ENCODE measurements at places on chromosomes 3 and 15.
A peak's percentile ranks its signal among the peaks of the same experiment; 100 is the strongest.

GRCh38 chr3:65472501-65472900, 566.2 kb downstream of the MAGI1 start:
- no peak for DNase-seq

GRCh38 chr3:5840056-5840455, 652.5 kb downstream of the EDEM1 start:
- DNase-seq = no peak

- DNase-seq = no peak
Observed at GRCh38 chr15:48924528-48925393, 39.0 kb downstream of the SHC4 start.

GRCh38 chr15:48153526-48153925, 24.6 kb downstream of the MYEF2 start:
- DNase-seq = no peak

- DNase-seq = no peak
Observed at GRCh38 chr15:50953302-50953701, 44.8 kb downstream of the AP4E1 start.

- DNase-seq = no peak
Observed at GRCh38 chr15:81312790-81313543, 11.0 kb downstream of the STARD5 start.

DNA sequence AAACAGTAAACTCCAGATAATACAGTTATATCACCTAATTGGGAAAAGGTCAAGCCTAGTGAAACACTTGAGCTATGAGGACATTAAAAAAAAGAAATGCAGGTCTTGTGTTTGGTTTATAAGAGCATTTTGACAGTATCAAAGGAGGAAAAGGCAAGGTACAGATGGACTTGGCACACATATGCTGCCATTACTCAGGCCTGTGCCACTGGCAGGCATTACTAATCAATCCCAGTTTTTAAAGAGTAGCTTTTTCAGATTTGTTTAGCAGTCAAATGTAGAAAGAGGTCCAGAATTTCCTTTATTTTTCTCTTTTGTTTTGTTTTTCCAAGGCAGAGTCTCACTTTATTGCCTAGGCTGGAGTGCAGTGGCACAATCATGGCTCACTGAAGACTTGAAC, 38.9 kb downstream of the MDFIC2 start:
- DNase-seq = no peak

DNA sequence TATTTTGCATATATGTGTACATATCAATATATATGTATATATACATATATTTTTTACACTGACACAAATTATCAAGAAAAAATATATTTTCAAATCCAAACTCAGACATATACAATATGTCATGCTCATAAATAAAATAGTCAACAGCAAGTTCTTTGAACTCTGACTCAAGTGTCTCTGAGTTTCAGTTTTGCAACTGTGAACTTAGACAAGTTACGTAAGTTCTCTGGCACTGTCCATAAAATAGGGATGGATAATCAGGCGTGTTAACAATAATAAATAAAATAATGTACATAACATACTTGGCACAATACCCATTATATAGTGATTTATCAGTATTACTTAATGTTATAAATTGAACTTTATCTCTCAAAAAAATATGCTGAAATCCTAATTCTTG, 12.1 kb upstream of the XRN1 start:
- DNase-seq = no peak

DNA sequence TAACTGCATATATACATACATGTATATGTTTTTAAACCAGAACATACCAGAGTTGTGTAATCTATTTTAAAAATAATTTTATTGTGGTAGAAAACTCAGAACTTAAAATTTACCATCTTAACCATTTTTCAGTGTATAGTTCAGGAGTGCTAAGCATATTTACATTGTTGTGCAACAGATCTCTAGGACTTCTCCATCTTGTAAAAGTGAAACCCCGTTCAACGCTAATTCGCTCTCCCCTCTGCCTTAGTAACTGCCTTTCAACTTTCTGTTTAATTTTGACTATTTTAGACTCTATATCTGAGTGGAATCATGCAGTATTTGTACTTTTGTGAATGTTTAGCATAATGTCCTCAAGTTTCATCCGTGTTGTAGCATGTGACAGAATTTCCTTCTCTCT, 51.8 kb upstream of the SSR3 start:
- DNase-seq = no peak

DNA sequence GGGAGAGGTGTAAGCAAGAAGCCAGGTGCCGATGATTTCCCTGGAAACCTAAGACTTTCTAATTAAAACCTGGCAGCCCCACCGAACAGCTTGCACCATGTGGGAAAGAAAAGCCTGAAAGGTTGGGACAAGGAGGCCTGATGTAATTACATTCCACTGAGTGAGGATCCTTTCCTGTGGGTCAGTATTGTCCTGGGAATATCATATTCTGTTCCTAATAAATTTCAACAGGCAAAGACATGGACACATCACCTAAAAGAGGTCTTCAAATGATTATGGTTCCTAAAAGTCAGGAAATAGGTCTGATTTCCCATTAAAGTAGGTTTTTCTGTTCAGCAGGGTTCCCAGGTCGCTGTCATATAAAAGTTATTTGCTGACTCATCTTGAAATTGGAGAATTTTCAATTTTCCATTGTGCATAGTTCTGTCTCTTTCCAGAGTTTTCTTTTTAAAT, 58.5 kb downstream of the DUT start:
- no peak for DNase-seq

GRCh38 chr3:12662593-12663400, 1.1 kb downstream of the RAF1 start:
- DNase-seq = peak; percentile 1

DNA sequence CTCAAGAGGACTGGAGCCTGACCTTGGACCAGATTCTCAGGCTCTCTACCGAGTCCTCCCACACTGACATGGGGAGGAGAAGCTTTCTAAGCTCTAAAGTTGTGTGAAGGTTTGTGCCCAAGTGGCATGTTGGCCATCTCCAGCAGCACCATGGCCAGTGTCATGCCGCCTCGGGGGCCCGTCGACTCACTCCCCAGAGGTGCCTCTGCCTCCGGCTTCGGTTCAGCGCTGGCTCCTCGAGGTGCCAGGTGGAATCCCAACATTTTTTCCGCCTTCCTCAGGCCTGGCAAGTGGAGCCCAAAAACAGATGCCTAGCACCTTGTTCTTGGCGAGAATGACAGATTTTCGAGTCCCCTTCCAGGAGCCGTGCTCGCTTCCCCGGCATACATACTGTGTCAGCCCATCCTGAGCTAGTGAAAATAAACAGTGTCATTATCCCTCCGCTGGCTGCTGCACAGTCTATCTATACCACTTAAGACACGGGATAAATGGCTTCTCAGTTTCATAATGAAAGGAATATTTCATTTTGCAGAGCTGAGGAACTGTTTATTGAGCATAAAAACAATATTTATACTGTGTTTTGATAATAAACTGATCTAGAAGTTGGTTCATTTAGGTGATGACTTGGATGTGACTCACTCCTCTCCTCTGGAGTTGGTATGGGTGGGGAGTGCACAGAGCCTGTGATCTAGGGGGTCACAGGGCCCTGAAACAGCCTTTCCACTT, 328.5 kb upstream of the TLE3 start:
- DNase-seq = no peak

GRCh38 chr15:90895571-90896117, 7.5 kb upstream of the MAN2A2 start:
- no peak for DNase-seq

DNA sequence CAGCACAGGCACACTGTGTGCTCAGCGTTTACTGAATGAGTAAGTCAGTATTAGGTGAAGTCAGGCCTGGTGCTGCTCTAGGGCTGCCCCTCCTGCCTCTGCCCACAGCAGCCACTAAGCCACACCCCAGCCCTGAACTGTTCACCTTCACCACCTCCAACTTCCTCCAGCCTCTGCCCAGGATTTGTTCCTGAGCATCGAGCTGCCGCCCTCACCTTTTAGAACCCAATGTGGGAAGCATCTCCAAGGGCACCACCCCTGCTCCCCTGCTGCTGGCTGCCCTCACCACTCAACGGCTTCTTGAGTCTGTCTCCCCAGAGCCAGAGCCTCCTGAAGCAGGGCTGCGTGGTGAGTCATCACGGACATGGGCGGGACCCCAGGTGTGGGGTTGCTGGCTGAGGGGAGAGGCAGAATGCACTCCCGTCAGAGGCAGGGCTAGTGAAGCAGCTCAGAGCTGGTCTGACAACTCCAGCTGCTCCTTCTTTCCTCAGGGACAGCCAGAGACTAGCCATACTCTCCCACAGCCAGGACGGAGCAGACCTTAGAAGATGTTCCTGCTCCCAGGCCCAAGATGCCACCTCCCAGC, 5.8 kb downstream of the HYAL2 start:
- peak; percentile 72 for DNase-seq

- no peak for DNase-seq
Observed at GRCh38 chr3:155631323-155632019, 113.4 kb downstream of the PLCH1 start.

GRCh38 chr3:188323067-188323842, 169.3 kb downstream of the LPP start:
- no peak for DNase-seq

DNA sequence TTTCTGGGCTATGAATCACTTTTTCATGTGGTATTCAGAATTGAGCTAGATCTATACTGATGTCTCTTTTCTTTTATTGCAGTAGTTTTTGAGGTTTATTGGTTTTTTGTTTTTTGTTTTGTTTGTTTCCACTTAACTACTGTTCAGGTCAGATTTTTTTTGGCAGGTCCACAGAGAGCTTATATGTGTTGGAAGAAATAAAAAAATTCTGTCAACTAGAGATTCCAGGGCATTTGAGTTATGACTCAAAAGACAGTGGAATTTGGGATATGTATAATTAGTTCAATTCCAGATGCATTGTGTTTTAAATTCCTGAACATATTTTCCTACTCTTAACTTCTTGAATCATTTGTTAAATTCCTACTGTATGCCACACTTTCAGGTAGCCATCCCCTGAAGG, 727.2 kb downstream of the SI start:
- DNase-seq = no peak

DNA sequence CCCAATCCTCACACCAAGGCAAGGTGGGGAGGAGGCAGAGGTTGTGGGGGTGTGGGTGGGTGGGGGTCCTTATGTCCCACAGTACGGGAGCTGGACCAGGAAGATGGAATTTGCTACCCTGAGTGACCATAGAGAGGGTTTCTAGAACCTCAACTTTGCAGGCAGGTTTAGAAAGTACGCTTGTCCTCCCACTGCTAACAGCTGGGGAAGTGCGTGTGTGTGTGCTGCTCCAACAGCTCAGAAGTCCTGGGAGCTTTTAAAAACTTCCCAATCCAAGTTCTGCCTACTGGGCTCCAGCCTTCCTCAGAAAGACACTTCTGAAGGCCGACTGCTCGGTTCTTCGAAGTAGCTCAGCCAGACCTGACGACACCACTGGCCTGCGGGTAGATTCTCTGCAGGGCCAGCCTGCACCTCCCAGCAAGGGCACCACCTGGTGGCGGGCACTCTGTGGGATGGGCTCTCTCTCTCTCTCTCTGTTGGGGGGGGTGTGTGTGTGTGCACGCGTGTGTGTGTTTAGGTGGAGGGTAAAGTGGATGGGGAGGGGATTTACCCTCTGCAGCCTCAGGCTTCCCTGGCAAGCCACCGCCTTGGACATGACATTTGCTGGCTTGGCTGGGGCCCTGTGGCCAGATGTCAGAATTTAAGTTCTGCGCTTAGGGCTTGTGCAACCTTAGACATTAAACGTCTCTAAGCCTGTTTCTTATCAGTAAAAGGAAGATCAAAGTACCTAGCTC, 15.6 kb downstream of the TMEM158 start:
- peak; percentile 61 for DNase-seq

- DNase-seq = no peak
Observed at GRCh38 chr3:94304954-94305353, 242.1 kb downstream of the NSUN3 start.

- no peak for DNase-seq
Observed at GRCh38 chr3:102238362-102238761, 196.5 kb upstream of the ZPLD1 start.

- DNase-seq = no peak
Observed at GRCh38 chr3:192422997-192423342, 304.4 kb downstream of the FGF12 start.

- no peak for DNase-seq
Observed at GRCh38 chr3:23201154-23201838, 1.8 kb upstream of the UBE2E2 start.

- no peak for DNase-seq
Observed at GRCh38 chr3:46222435-46223161, 14.5 kb upstream of the CCR1 start.

DNA sequence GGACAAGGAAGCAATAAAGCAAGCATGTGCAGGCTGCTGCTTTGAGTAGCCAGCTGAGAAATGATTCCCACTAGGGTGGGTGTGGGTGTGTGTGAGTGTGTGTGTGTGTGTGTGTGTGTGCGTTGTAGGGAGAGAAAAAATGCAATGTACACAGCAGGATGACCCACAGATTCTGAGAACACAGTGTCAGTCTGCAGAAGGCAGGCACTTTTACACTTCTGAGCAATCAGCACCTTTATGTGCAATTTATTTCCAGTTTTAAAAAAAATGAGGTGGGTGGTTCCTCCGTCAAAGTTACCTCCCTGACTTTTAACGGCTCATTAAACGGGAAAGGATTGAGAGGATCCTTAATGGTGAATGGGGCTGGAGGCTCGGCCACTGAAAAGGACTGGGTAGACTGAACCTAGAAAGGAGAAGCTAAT, 38.5 kb upstream of the LIPC start:
- DNase-seq = no peak

GRCh38 chr3:113234688-113235260, 23.4 kb downstream of the BOC start:
- DNase-seq = no peak

GRCh38 chr3:171334465-171334811, 125.8 kb downstream of the TNIK start:
- no peak for DNase-seq

DNA sequence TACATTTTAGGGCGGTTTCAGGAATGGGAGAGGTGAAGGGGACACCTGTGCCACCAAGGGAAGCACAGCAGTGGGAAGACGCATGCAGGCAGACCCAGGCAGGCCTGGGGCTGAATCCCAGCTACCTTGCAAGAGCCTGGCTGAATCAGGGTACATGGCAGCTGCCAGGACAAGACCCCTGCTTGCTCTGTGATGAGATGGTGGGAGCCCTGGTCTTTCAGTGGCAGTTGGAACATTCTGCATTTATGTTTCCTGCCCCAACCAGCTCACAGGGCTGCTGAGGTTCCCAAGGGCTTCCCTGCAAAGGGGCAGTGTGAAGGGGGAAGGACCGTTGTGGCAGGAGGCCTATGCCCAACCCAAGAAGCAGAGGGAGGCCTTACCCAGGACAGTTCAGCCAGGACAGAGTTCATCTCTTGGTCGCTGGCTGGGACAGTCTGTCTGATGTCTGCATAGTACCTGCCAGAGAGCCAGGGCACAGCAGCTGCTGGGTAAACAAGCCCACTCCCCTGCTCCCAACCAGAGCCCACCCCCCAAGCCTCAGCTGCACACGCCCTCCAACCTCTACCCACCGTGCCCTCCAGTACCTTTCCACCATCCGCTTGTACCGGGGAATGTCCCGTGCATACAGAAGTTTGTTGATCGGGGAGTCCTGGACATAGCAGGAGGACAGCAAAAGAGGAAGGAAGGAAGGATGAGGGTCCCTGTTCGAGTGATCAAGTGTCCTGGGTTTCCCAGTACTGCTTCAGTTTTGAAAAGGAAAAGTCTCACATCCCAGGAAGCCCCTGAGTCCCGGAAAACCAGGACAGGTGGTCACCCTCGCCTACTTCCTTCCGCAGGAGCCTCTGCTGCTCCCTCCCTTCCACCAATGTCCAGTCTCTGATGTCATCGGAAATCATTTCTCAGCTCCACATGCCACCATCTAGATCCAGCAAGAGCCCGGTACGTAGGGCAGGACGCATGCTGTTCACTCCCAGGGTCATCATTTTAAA, 23.1 kb downstream of the PLXNB1 start:
- no peak for DNase-seq
